ENCODE measurements at places on chromosomes 2 and 18.

DNA sequence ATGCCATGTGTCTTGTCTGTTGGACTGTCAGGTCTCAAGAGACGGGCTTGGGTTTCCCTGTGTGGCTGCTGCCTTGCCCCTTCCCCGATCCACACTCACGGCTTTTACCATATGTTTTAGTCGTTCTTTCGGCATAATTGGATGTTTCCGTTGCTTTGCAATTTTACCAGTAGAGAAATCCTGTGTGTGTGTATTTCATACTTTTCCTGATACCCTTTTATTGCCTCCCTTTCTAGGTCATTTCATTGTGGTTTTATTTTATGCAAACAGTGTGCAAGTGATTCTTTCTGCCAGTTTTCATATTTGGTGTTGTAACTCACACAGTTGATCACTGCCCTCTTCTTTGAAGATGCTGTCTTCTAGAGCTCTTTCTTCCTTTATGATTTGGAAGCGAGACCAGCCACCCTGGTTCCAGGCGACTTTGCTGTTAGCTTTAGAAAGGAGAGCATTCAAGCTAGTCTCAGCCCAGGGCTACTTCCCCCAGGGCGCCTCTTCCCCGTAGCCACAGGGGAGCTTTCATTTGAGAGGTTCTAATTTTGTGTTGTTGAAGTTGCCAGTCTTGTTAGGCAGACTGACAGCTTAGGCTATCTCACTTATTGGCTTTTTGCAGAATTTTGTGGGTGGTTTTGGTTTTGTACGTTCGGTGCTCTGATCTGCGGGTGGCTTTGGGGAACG is 17.0 kb downstream of the SH3BP4 start:
- DNase-seq: no peak

DNA sequence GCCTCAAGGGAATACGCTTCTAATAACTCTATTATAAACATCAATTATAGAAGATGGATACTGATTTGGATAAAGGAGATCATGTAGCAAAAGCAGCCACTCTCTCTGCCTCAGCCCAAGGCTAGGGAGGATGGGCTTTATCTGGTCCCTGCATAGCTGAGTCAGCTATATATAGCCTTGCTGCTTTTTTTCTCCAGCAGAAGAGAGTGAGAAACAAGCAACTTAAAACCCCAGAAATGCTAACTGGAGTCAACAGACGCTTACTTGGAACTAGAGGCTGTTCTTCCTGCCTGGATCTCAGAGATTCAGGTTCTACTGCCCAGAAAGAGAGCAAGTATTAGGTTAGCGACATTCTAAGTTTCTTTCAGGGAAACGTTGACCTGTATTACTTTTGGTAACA is 426.7 kb upstream of the KLHL29 start:
- no peak for DNase-seq

- no peak for DNase-seq
Observed at GRCh38 chr2:31674446-31674845, 93.7 kb upstream of the SRD5A2 start.

- DNase-seq: no peak
Observed at GRCh38 chr18:70149616-70150301, 55.7 kb downstream of the RTTN start.

GRCh38 chr2:151973901-151974199 is 125.0 kb downstream of the CACNB4 start:
- DNase-seq: no peak

DNA sequence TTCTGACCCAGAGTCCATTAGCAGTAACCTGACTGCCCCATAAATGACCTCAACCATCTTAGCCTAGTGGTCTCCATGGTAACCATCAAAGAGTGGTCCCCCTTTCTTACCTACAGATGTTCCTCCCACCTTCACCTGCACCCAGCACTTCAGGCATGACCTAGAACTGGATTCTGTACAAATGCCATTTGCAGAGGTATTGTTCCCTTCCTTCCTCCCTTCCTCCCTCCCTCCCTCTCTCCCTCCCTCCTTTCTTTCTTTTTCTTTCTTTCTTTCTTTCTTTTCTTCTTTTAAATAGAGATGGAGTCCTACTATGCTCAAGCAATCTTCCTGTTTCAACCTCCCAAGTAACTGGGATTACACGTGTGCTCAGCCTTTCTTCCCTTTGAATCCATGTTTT is 114.6 kb upstream of the SLC1A4 start:
- DNase-seq: no peak

Measured in GDM1 (cell line).